T-cell (primary cell): ENCODE measurements at places on chromosomes 7 and 10.
A peak's percentile ranks its signal among the peaks of the same experiment; 100 is the strongest.

- H3K36me3 ChIP-seq, result no peaks in the 10 kb centered on the region
- no peak for DNase-seq
- H3K27ac ChIP-seq, result no peak overlapping the region
- no peaks in the 10 kb centered on the region for H3K27me3 ChIP-seq
- no peak overlapping the region for H3K4me3 ChIP-seq
Observed at GRCh38 chr7:47453093-47454061, 128.5 kb downstream of the TNS3 start.

GRCh38 chr7:148095066-148095465 lies 495.5 kb upstream of the C7orf33 start:
- H3K36me3 ChIP-seq, result no peaks in the 10 kb centered on the region
- H3K27ac ChIP-seq, result no peak overlapping the region
- H3K27me3 ChIP-seq, result no peaks in the 10 kb centered on the region
- H3K4me3 ChIP-seq, result no peak overlapping the region
- DNase-seq, result no peak

GRCh38 chr7:80781561-80781979 lies 137.3 kb downstream of the SEMA3C start:
- no peak for DNase-seq
- H3K4me3 ChIP-seq, result no peak overlapping the region
- H3K4me1 ChIP-seq, result no peaks in the 10 kb centered on the region
- H3K36me3 ChIP-seq, result no peaks in the 10 kb centered on the region

DNA sequence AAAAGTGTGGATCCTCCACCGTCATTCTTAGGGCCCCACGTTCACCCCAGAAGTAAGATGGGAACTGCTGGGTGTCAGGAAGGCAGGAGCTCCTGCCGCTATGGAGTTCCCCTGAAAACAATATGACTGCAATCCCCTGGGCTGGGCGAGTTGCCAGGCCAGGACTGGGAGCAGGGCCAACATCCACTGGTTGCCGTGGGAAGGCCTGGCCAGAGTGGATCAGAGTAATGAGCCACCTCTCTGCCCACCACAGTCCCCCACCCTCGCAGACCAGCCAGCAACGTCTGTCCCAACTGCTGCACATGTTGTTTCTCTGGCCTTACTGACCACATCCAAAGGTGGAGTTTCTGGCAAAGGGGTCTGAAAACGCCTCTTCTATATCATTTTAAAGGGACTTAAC lies 86.6 kb downstream of the STRA8 start:
- H3K4me1 ChIP-seq, result no peaks in the 10 kb centered on the region
- H3K27me3 ChIP-seq, result no peaks in the 10 kb centered on the region
- no peaks in the 10 kb centered on the region for H3K36me3 ChIP-seq

DNA sequence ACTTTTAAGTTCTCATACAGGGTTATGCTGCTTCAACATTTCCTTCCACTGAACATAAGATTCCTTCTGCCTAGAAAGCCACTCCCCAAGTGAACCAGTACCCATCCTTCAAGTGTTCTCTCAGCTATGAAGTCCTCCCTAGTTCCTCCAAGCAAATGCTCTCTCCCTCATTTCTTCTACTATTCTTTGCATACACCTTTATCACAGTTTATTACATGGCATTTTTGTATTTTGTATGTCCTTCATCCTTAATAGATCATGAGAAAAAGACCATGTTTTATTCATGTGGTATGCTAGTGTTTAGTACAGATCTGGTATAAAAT lies 1.9 kb downstream of the SYPL1 start:
- peaks cover 32% of the 10 kb centered on the region for H3K4me1 ChIP-seq
- H3K36me3 ChIP-seq, result no peaks in the 10 kb centered on the region
- no peak overlapping the region for H3K4me3 ChIP-seq
- DNase-seq, result no peak
- H3K27ac ChIP-seq, result peak overlapping the region; percentile 26

- no peak overlapping the region for H3K27ac ChIP-seq
- H3K4me1 ChIP-seq, result no peaks in the 10 kb centered on the region
- H3K4me3 ChIP-seq, result no peak overlapping the region
- H3K36me3 ChIP-seq, result peaks cover 8% of the 10 kb centered on the region
- H3K27me3 ChIP-seq, result no peaks in the 10 kb centered on the region
Observed at GRCh38 chr10:79219322-79219957, 127.8 kb upstream of the PPIF start.

- no peak overlapping the region for H3K4me3 ChIP-seq
- no peaks in the 10 kb centered on the region for H3K36me3 ChIP-seq
- no peaks in the 10 kb centered on the region for H3K27me3 ChIP-seq
- H3K4me1 ChIP-seq, result peaks cover 89% of the 10 kb centered on the region
Observed at GRCh38 chr10:124674768-124675222, 69.4 kb downstream of the FAM53B start.

GRCh38 chr10:108597657-108598319 lies 1325.5 kb downstream of the XPNPEP1 start:
- no peak for DNase-seq
- no peak overlapping the region for H3K4me3 ChIP-seq
- no peaks in the 10 kb centered on the region for H3K36me3 ChIP-seq
- H3K27me3 ChIP-seq, result no peaks in the 10 kb centered on the region

GRCh38 chr10:61078542-61079275 lies 134.7 kb upstream of the RHOBTB1 start:
- no peak overlapping the region for H3K4me3 ChIP-seq
- H3K36me3 ChIP-seq, result no peaks in the 10 kb centered on the region
- DNase-seq, result no peak
- no peaks in the 10 kb centered on the region for H3K27me3 ChIP-seq
- no peaks in the 10 kb centered on the region for H3K4me1 ChIP-seq

- DNase-seq, result no peak
- H3K4me3 ChIP-seq, result no peak overlapping the region
- H3K27me3 ChIP-seq, result no peaks in the 10 kb centered on the region
- H3K27ac ChIP-seq, result no peak overlapping the region
- no peaks in the 10 kb centered on the region for H3K4me1 ChIP-seq
- H3K36me3 ChIP-seq, result no peaks in the 10 kb centered on the region
Observed at GRCh38 chr7:148174376-148174775, 416.2 kb upstream of the C7orf33 start.

GRCh38 chr7:127417346-127417745 lies 24.8 kb upstream of the ZNF800 start:
- no peak overlapping the region for H3K4me3 ChIP-seq
- H3K27me3 ChIP-seq, result no peaks in the 10 kb centered on the region
- H3K36me3 ChIP-seq, result no peaks in the 10 kb centered on the region
- DNase-seq, result no peak
- H3K27ac ChIP-seq, result no peak overlapping the region

DNA sequence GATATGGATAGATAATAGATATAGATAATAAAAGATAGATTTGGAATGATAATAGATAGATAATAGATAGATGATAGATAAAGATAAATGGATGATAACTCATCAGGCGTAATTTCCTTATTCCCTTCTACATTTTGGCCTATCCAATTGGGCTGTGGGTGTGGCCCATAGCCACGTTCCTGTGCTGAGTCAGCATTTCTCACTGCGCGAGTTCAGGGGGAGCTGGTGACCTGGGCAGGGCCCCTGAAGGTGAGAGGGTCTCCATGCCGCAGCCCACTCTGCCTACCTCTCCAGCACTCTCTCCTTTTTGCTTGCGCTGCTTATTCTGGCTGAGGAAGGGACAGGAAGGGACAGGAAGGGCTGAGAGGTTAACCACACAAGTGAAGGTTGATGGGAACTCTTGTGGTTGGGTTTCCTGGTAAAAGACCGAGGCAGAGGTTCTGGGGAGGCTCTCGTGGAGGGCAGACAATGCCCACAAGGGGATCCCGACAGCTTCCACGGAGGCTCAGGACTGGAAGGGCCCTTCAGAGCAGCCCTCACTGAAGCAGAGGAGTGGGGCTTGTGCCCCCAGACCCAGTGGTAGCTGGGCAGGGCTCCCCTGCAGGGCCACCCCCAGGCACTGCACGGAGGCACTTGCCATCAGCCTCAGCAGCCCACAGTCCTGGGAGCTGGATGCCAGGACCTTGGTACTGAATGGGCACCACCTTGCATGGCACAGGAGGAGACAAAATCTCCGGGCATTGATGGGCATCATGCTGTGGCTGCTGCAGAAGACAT lies 247.3 kb upstream of the PITRM1 start:
- no peaks in the 10 kb centered on the region for H3K4me1 ChIP-seq
- H3K27ac ChIP-seq, result no peak overlapping the region
- H3K27me3 ChIP-seq, result peaks cover 22% of the 10 kb centered on the region

DNA sequence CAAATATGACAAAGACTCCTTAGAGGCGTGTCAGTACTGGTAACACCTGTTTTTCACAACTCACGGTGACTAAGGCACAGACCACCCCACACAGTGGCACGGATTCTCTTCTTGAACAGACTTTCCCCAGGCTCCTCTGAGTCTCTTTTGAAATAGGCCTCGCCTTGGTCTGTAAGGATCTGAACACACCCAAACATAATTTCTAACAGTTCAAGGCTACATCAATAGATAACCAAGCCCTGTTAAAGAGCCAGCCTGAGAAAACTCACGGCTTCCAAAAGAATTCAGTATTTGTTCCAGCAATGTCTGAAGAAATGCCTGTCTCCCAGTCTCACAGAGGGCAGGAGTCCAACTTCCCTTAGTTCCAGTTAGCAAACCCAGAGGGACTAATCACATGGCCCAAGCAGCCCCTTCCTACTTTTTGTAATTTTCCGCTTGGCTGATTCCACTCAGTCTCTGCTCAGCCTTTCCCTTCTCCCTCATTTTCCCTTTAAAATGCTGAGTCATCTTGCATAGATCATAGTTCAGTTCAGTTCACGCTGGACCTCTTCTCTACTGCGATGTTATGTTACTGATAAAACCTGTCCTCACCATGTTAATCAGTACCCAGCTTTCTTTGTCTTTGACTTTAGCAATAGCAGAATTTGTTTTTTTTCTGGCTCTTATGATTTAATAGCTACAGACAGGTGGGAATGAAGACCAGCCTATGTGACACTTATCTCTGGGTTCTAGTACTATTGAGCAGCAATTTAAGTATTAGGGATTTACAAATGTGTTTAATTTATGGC lies 22.6 kb upstream of the AKR1C3 start:
- H3K27me3 ChIP-seq, result no peaks in the 10 kb centered on the region
- H3K36me3 ChIP-seq, result no peaks in the 10 kb centered on the region
- no peak for DNase-seq
- no peak overlapping the region for H3K27ac ChIP-seq
- H3K4me1 ChIP-seq, result no peaks in the 10 kb centered on the region
- H3K4me3 ChIP-seq, result no peak overlapping the region

- H3K4me3 ChIP-seq, result no peak overlapping the region
- H3K27me3 ChIP-seq, result no peaks in the 10 kb centered on the region
- peaks cover 59% of the 10 kb centered on the region for H3K4me1 ChIP-seq
- H3K36me3 ChIP-seq, result no peaks in the 10 kb centered on the region
- no peak for DNase-seq
- peak overlapping the region; percentile 98 for H3K27ac ChIP-seq
Observed at GRCh38 chr10:3803295-3803926, 18.4 kb upstream of the KLF6 start.

GRCh38 chr7:22252016-22252415 lies 104.9 kb downstream of the RAPGEF5 start:
- no peaks in the 10 kb centered on the region for H3K27me3 ChIP-seq

DNA sequence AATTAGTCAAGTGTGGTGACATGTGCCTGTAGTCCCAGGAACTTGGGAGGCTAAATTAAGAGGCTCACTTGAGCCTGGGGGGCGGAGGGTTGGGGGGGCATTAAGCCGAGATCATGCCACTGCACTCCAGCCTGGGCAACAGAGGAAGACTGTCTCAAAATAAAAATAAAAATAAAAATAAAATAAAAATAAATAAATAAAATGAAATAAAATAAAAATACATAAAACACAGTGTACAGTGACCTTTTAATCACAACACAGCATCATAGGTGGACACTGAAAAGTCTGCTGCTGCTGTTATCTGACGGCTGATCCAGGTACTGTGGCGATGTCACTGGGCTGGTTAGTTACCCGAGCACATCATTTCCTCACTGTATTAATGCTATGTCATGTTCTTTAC lies 27.1 kb downstream of the LARP4B start:
- no peak overlapping the region for H3K27ac ChIP-seq
- DNase-seq, result no peak
- no peaks in the 10 kb centered on the region for H3K4me1 ChIP-seq
- H3K4me3 ChIP-seq, result no peak overlapping the region

GRCh38 chr7:1124164-1124563 lies 35.8 kb downstream of the ZFAND2A start:
- H3K4me3 ChIP-seq, result no peak overlapping the region
- H3K36me3 ChIP-seq, result peaks cover 10% of the 10 kb centered on the region
- H3K27me3 ChIP-seq, result no peaks in the 10 kb centered on the region
- H3K4me1 ChIP-seq, result no peaks in the 10 kb centered on the region

DNA sequence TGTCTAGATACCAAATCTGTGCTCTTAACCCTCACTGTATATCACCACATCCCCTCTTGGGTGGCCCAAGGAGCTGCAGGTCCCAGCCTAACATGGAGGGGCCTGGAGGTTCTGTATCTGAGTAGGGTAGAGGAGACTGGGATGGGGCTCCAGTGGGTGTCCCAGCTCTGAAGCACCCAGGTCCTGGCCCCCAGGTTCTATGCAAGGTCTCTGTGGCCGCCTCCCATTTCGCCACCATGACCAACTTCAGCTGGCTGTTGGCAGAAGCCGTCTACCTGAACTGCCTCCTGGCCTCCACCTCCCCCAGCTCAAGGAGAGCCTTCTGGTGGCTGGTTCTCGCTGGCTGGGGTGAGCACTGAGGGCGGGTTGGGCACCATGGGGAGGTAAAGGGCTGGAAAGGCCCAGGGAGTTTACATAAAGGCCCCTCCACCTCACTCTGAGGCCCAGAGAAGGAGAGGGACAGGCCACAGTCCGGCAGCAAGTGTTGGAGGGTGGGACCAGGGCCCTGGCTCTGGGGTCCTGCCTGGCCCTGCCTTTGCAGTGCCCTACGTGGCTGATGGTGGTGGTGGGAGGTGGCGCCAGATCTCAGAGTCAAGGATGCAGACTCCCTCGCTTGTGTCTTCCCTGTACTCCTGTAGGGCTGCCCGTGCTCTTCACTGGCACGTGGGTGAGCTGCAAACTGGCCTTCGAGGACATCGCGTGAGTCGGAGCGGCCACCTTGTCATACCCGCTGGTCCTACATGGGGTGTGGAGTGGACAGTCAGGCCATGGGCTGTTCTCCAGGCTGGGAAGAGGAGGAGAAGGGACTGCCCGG lies 10.2 kb downstream of the GHRHR start:
- DNase-seq, result no peak
- H3K4me1 ChIP-seq, result no peaks in the 10 kb centered on the region
- H3K27ac ChIP-seq, result no peak overlapping the region
- H3K4me3 ChIP-seq, result no peak overlapping the region
- no peaks in the 10 kb centered on the region for H3K36me3 ChIP-seq
- H3K27me3 ChIP-seq, result no peaks in the 10 kb centered on the region

DNA sequence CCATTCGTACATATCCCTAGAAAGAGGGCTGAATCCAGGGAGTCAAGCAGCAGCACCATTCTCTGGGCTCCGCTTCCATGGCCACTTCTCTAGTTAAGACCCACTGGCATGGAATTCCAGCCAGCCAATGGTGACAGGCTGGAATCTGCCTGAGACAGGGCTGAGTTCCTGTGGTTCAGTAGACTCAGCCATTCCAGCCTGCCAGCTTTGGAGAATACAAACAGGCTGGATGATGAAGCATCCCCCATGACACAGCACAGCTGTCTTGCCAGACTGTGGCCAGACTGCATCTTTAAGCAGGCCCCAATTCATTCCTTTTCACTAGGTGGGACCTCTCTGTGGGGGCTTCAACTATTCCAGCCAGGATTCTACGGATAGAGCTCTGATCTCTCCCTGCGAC lies 329.6 kb downstream of the XPNPEP1 start:
- no peak for DNase-seq
- H3K4me1 ChIP-seq, result no peaks in the 10 kb centered on the region
- H3K4me3 ChIP-seq, result no peak overlapping the region
- H3K36me3 ChIP-seq, result no peaks in the 10 kb centered on the region
- no peak overlapping the region for H3K27ac ChIP-seq
